ENCODE measurements at places on chromosomes 12 and 14.

DNA sequence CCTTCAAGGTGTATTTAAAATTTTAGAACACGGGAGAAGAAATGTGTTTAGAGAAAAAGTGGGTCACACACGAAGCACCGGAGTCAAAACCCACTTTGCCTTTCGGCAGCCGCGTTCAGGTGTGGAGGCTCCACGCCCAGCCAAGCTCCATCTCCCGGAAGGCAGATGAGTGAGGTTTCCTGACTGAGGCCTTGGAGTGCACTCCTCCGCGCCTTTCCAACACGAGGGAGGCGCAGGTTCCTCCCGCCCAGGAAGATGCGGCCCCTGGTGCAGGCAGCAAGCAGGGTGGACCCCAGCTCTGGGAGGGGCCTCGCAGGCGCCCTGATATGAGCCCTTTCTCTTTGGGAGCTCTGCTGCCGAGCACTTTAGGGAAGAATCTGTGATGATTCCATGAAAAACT lies 22.5 kb downstream of the MTA1 start:
- no peak for DNase-seq

- no peak for DNase-seq
Measured at GRCh38 chr12:93994721-93995120, 153.7 kb upstream of the PLXNC1 start.

- DNase-seq: no peak
Measured at GRCh38 chr14:33539918-33540357, 410.9 kb downstream of the EGLN3 start.

GRCh38 chr14:79304279-79304678 lies 907.0 kb downstream of the DIO2 start:
- no peak for DNase-seq

- no peak for DNase-seq
Measured at GRCh38 chr14:104556256-104557021, 23.1 kb upstream of the C14orf180 start.

DNA sequence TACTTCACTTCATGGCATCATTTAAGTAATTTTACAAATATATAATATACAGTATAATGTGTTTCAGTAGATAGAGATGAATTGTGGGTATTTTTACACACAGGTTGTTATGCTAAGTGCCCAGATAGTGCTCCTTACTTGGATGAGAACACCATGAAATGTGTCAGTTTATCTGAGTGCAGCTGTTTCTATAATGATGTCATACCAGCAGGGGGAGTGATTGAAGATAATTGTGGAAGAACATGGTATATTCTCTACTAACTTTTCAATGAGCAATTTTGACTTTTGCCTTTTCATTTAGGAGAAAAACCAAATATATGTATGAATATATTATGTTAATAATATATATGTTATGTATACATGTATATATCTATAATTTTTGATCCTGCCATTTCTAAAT lies 221.6 kb downstream of the LRRK2 start:
- no peak for DNase-seq

DNA sequence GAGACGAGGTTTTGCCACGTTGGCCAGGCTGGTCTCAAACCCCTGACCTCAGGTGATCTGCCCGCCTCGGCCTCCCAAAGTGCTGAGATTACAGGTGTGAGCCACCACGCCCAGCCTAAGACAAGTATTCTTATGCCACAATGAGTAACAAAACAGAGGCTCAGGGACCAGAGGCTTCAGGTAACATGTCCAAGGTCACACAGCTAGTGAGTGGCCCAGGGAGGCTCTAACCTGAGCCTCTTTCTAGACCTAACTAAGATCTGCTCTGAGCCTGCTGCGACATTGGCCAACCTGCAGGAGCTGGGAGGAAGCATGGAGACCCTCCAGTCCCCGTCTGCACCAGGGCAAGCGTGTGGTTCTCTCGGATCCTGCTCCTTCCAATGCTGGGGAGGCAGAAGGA lies 77.9 kb downstream of the FOXN3 start:
- no peak for DNase-seq

GRCh38 chr12:32483499-32483898 lies 84.1 kb downstream of the FGD4 start:
- DNase-seq: no peak

DNA sequence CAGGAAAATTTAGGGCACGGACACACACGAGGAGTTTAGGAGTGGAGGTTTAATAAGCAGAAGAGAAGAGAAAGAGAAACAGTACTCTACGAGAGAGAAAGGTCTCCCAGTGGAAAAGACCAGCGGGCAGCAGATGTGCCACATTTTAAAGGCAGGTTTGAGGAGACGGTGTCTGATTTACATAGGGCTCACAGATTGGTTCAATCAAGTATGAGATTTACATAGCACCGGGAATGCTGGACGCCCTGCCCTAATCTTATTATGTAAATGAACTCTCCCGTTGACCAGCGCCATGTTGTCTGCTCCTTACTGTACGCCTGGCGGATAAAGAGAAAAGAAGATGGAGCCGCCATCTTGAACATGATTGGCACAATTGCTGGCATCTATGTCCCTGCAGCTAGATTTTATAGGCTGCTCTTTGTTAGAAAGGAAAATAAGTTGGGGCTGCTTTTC lies 17.9 kb downstream of the NFKBIA start:
- no peak for DNase-seq

DNA sequence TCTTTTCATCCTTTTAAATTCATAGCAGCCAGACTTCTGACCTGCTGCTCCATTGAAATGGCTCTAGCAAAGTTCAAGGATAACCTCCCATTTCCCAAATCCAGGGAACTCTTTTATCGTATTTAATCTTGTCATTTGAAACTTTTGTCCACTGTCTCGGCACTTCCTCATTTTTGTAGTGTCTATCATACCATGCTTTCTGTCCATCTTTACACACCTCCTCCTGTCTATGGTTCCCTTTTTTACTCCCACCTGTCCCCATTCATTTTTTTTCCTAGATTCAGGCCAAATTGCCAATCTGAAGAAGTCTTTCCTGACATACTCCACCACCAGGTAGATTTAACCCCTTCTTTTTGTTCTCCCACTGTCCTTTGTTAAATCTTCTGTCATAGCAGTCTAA lies 31.0 kb downstream of the NFYB start:
- no peak for DNase-seq

DNA sequence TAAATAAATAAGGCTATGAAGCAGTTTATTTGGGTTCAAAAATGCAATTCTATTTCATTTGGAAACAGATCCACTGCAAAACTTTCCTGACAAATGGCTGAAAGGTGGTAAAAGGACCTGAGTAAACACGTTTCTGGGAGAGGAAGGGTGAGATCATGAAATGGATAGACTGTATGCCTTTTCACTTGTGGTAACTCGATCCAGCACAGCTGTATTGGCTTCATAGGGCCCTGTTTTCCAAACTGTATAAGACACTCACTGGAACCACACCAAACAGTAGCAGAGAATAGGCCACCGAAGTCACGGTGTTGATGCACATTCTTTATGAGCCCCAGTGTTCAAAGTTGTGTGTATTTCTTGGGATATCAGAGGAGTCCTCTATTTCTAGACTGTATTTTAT lies 325.2 kb upstream of the DIO2 start:
- no peak for DNase-seq

DNA sequence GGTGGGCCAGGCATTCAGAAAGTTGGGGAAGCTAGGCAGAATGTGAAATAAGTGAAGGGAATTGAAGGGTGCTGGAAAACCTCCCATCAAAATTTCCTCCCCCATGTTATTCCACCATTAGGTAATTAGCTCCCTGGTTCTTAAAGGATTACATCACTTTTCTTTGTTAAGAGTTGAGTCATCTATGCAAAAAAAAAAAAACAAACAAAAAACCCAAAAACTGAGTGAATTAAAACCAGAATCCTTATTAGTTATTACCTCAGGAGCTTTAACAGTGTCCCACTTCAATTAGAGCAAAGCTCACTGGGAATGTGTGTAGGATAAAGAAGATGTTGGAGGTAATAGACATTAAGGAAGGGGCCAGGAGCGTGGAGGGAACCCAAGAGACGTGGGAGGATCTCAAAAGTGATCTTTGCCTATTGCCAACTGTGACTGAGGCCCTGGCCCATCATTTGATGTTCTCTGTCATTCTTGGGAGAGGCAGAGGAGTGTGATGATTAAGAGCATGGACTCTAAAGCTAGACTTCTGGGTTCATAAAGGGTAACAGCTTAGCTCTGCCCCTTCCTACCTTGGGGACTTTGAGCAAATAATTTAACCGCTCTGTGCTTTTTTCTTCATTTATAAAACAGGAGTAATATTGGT lies 364.7 kb downstream of the APAF1 start:
- DNase-seq: no peak

DNA sequence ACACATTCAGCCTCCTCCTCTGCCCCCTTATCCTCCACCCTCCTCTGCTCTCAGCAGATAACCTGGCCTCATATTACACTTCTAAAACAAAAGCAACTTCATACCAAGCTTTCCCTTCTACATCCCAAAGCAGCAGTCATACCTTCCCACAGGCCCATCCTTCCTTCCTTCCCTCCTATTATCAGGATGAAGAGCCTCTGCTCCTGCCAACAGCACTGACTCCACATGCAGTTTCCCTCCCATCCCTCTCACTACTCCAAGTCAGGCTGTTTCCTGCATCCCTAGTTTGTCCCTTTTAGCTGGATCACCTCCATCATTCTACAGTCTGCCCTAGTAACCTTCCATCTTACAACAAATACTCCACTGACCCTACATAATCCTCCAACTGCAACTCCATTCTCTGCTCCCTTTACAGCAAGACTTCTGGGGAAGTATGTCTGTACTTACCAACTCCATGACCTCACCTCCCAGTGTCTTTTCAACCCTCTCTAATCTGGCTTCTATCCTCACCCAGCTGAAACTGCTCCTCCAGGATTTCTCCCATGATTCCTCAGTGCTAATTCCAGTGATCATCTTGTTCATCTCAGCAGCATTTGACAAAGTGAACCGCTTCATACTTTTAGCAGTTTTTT lies 4.9 kb upstream of the YEATS4 start:
- DNase-seq: no peak

DNA sequence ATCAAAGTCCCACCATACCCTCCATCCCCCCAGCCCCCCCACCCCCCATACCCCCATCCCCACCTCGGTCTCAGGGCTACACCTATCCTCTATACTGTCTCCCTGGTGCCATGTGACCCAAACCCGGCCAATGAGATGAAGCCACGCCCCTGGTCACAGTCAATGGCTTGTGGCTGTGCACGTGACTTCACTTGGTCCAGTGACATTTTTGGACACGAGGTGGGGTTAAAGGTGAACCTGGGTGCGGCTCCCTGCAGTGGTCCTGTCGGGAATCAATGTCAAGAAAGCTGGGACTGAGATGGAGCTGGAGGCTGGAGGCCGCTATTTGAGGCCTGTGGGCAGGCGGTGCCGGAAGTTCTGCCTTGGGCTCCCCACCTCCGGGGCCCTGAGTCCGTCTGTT lies 100.7 kb upstream of the MAP1LC3B2 start:
- no peak for DNase-seq

DNA sequence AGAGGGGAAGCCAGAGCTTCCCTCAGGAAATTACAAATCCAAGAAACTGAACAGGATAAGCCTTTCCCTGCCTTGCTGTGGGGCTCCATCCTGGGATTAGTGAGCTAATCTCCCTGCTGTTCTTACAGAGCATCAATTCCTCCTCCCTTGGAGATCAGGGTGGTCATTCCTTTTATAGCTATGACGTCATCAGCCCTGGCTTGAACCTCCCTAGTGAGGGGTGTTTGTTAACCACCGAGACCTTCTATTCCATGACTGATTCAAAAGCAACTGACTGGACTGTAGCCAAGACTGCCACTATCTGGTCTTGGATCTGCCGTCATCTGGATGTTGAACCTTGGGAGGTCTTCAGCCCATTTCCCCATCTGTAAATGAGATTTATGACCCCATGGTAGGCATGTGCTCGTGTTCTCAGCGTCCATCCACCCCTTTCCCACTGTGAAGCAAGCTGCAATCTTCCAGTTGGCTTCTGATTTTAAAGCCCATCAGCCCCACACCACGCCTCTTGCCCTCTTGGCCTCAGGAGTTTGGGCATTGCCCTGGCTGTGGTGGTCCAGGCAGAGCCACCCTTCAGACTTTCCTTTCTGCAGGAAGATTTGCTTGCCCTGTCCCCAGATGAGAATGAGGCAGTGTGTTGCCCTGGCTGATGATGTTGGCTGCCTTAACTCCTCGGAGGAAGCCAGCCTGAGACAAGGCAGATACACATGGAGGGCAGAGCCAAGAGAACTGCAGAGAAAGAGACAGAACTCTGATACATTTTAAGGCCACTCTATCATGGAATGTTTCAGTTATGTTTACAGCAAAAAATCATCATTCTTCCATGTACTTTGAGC lies 59.6 kb upstream of the ACTN1 start:
- DNase-seq: no peak

- DNase-seq: no peak
Measured at GRCh38 chr12:131903270-131904255, 9.1 kb downstream of the ULK1 start.

- DNase-seq: no peak
Measured at GRCh38 chr12:25186788-25187402, 8.1 kb downstream of the DNAI7 start.

- DNase-seq: no peak
Measured at GRCh38 chr12:7155471-7156034, 25.4 kb downstream of the CLSTN3 start.

GRCh38 chr12:29614694-29615325 lies 117.3 kb upstream of the OVCH1 start:
- peak; percentile 62 for DNase-seq

- no peak for DNase-seq
Measured at GRCh38 chr14:84804468-84804867, 725.5 kb upstream of the FLRT2 start.

- DNase-seq: no peak
Measured at GRCh38 chr12:32098112-32098511, 8.5 kb upstream of the BICD1 start.

GRCh38 chr14:83867566-83868225 lies 1662.2 kb upstream of the FLRT2 start:
- no peak for DNase-seq

DNA sequence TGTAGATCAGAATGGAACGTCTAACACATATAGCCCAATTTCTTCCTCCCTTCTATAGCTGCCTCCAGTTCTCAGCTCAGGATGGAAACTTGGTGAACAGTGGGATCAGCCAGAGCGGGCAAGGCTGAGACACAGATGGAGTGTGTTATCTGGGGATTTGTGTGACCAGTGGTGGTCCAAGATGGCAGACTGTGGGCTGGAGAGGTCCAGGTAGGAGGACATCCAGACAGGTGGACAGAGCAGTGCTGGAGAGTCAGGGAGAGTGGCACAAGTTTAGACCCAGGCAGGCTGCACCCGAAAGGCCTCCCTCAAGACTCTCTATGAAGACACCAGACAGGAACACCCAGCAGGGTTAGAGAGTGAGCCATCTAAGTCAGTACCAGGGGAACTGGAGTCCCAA lies 116.1 kb upstream of the CPSF6 start:
- no peak for DNase-seq

- peak; percentile 18 for DNase-seq
Measured at GRCh38 chr12:42326541-42327226, 717 bp downstream of the PPHLN1 start.

DNA sequence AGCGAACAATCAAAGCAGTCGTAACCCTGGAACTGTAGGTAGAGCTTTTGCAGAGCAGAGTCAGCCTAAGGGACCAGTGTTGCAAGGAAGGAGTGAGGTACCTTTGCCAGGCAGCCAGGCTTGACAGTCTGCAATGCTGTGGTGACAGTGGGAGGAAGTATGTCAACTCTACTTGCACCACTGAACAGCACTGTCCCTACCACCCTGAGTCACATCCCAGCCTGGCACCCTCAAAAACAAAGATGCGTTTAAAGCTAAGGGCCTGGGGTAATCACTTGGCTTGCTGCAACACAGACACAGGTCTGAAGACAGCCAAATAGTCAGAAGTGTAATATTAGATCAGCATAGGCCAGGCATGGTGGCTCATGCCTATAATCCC lies 141.9 kb downstream of the DPF3 start:
- no peak for DNase-seq

- DNase-seq: no peak
Measured at GRCh38 chr12:78470354-78471195, 394.0 kb upstream of the SYT1 start.

- peak; percentile 26 for DNase-seq
Measured at GRCh38 chr12:93376436-93377251, 1.1 kb upstream of the NUDT4 start.
